Lower leg skin (tissue), 4 donors: ENCODE measurements at places on chromosomes 11 and 22. TPM values are rescaled to one million over a fixed set of nuclear protein-coding genes. Genes with fewer than 3 reads are reported as not detected.
A peak's percentile ranks its signal among the peaks of the same experiment; 100 is the strongest.

Gene SYT13
- total RNA-seq, result not detected

Gene CBLIF
- not detected for total RNA-seq

- DNase-seq, result no peak
These were observed 30.1 kb upstream of the TP53I11 start for GRCh38 chr11:44980533-44981427.

- no peak for DNase-seq
These were observed 89.2 kb upstream of the CRTAM start for GRCh38 chr11:122749005-122749687.

DNA sequence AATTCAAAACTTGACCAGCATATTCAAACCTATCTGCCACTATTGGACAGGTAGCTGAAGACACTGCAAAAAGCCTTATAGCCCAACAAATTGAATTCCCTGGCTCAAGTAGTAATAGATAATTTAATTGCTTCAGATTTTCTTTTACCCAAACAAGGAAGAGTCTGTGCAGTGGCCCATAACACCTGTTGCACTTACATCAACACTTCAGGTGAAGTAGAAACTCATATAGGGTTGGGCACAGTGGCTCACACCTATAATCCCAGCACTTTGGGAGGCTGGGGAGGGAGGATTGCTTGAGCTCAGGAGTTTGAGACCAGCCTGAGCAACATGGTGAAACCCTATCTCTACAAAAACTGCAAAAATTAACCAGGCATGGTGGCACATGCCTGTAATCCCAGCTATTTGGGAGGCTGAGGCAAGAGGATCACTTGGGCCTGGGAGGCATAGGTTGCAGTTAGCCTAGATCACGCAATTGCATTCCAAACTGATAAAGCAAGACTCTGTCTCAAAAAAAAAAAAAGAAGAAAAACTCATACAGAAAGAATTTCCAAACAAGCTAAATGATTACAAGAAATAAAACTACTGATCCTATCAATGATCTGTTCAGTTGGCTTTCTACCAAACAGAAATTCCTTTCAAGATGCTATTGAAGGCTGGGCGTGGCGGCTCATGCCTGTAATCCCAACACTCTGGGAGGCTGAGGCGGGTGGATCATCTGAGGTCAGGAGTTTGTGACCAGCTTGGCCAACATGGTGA lies 9.5 kb downstream of the FOLR3 start:
- DNase-seq, result no peak

- DNase-seq, result no peak
These were observed 144.6 kb downstream of the LDLRAD3 start for GRCh38 chr11:36088266-36088972.

DNA sequence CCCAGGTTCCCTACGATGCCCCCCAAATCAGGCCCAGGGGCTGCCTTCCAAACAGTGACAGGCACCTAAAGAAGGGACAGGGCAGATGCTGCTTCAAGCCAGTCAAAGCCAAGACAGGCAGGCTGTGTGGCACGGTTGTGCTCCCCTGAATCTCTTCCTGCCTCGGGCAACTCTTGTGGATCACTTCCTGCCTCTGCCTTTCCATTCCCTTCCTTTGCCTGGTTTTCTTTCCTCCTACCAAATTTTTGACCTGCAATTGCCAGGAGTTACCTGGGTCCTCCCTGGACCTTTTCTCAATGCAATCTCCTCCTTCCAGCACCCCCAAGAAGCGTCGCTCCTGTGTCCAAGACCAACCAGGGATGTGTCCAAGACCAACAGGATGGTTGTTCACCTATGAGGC lies 5.5 kb downstream of the C11orf16 start:
- DNase-seq, result no peak

DNA sequence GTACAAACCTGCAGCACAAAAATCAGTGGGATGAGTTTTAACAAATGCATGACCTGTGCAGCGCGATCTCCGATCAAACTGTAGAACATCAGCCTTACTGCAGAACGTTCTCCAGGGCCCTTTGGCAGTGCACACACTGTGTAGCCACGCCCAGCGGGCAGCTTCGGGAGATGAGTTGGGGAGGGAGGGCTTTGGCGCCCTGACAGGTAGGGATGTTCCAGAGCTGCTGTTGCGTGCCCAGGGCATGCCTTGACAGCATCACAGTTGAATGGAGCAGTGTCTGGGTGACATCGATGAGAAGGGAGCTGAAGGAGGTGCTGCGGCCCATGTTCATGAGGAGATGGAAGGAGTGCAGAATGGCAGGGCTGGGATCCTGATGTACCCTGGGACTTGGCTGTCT lies 80.2 kb downstream of the TBC1D22A start:
- peak; percentile 93 for DNase-seq
